Trophoblast cell (in vitro differentiated cells and primary cell): ENCODE measurements at places on chromosomes 12 and 14.
A peak's percentile ranks its signal among the peaks of the same experiment; 100 is the strongest.

DNA sequence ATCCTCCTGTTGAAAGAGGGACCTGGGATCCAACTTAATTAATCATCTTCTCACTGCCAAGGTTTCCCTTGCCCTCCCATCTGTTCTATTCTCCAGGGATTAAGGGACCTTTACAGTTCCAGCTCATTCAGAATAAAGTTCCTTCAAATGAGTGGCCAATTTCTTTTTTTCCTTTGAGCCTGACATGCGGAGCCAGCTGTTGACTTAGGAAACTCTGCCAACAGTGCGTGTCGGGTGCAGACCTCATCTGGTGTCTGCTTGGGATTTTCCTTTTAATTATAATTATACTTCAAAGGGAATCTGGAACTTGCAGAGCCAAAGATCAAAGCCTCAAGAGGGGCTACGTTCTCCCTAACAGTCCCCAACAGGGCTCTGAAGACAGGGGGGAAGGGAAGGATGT, 64.8 kb downstream of the CCDC60 start:
- H3K4me3 ChIP-seq: no peak overlapping the region
- H3K36me3 ChIP-seq: no peaks in the 10 kb centered on the region
- no peak for DNase-seq
- no peak overlapping the region for H3K27ac ChIP-seq

DNA sequence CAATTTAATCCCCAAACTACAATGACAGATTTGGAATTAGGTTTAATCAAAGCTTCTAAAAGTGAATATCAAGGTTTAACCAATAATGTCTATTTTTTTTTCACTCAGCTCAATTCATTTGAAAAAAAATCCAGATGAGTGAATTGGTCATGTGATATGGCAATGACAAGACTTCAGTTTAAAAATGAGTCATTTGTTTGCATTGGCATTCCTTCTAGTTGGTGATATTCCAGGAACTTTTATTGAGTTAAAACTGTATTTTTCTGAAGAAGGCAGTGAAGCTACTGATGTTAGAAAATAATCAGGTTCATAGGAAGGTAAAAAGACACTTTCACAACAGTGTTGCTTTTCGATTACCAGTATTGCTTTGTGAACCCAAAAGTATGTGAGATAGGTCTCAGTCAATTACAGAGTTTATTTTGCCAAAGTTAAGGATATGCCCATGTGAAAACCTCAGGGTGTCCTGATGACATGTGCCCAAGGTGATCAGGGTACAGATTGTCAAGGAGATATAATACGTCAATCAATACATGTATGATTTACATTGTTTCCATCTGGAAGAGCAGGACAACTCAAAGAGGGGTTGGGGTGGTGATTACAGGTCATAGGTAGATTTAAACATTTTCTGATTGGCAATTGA, 1214.9 kb downstream of the GALC start:
- no peaks in the 10 kb centered on the region for H3K36me3 ChIP-seq
- no peaks in the 10 kb centered on the region for H3K4me1 ChIP-seq
- no peaks in the 10 kb centered on the region for H3K27me3 ChIP-seq
- no peak overlapping the region for H3K27ac ChIP-seq
- H3K4me3 ChIP-seq: no peak overlapping the region

DNA sequence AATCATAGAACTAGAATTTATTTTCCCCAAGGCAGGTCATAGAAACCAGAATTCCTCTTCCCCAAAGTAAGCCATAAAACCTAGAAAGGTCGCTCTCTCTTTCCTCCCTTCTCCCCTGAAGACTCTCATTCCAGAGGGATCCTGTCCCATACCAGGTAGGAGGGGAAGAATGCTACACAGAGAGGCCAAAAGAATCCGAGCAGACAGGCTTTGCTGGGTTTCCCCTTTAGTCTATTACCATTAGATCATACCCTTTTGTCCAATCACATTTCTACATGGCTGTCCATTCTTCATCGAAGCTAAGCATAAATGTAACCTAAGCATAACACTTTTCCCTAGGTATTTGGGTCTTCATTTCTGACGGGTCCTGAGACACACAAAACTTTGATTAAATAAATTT, 204.5 kb downstream of the SPTSSA start:
- peaks cover 12% of the 10 kb centered on the region for H3K4me1 ChIP-seq
- DNase-seq: peak; percentile 97
- H3K36me3 ChIP-seq: no peaks in the 10 kb centered on the region
- H3K27me3 ChIP-seq: no peaks in the 10 kb centered on the region
- H3K27ac ChIP-seq: peak overlapping the region; percentile 83

- no peaks in the 10 kb centered on the region for H3K4me1 ChIP-seq
- no peaks in the 10 kb centered on the region for H3K36me3 ChIP-seq
- no peaks in the 10 kb centered on the region for H3K27me3 ChIP-seq
- H3K4me3 ChIP-seq: no peak overlapping the region
- DNase-seq: no peak
- no peak overlapping the region for H3K27ac ChIP-seq
Measured at GRCh38 chr14:26765301-26765700, 167.5 kb upstream of the NOVA1 start.

DNA sequence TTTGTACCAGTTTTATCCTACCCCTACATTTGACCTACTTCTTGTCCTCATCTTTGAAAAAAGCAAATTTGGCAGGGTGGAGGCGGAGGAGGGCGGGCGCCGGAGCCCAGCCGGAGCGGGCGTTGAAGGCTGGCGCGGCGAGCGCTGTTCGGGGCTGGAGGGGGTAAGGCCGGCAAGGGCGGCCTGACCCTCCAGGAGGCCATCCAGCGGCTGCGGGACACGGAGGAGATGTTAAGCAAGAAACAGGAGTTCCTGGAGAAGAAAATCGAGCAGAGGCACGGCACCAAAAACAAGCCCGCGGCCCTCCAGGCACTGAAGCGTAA, 27.2 kb downstream of the FBXO34 start:
- H3K4me3 ChIP-seq: no peak overlapping the region
- no peak overlapping the region for H3K27ac ChIP-seq
- no peaks in the 10 kb centered on the region for H3K4me1 ChIP-seq
- no peak for DNase-seq
- no peaks in the 10 kb centered on the region for H3K27me3 ChIP-seq

GRCh38 chr12:75481013-75481705, 604 bp downstream of the GLIPR1 start:
- H3K27ac ChIP-seq: peak overlapping the region; percentile 75
- DNase-seq: no peak
- H3K4me3 ChIP-seq: no peak overlapping the region
- H3K27me3 ChIP-seq: no peaks in the 10 kb centered on the region
- H3K4me1 ChIP-seq: peaks cover 3% of the 10 kb centered on the region

GRCh38 chr14:50116966-50117365, 594 bp upstream of the VCPKMT start:
- peaks cover 15% of the 10 kb centered on the region for H3K36me3 ChIP-seq
- no peak overlapping the region for H3K4me3 ChIP-seq
- H3K4me1 ChIP-seq: no peaks in the 10 kb centered on the region
- no peak overlapping the region for H3K27ac ChIP-seq
- DNase-seq: no peak
- no peaks in the 10 kb centered on the region for H3K27me3 ChIP-seq

GRCh38 chr12:12890543-12891079, 751 bp upstream of the GPRC5A start:
- DNase-seq: peak; percentile 97
- H3K4me1 ChIP-seq: peaks cover 18% of the 10 kb centered on the region
- no peaks in the 10 kb centered on the region for H3K36me3 ChIP-seq
- peak overlapping the region; percentile 96 for H3K27ac ChIP-seq

GRCh38 chr12:128426511-128426910, 159.5 kb downstream of the TMEM132C start:
- H3K4me1 ChIP-seq: no peaks in the 10 kb centered on the region
- no peak overlapping the region for H3K27ac ChIP-seq
- no peak overlapping the region for H3K4me3 ChIP-seq

GRCh38 chr14:94143239-94143638, 13.8 kb upstream of the IFI27L2 start:
- H3K4me1 ChIP-seq: no peaks in the 10 kb centered on the region
- no peaks in the 10 kb centered on the region for H3K27me3 ChIP-seq
- no peak overlapping the region for H3K4me3 ChIP-seq
- DNase-seq: no peak
- H3K27ac ChIP-seq: no peak overlapping the region

- no peaks in the 10 kb centered on the region for H3K36me3 ChIP-seq
- H3K4me3 ChIP-seq: no peak overlapping the region
- H3K27me3 ChIP-seq: no peaks in the 10 kb centered on the region
- no peak overlapping the region for H3K27ac ChIP-seq
- peaks cover 4% of the 10 kb centered on the region for H3K4me1 ChIP-seq
Measured at GRCh38 chr12:124884587-124885438, 21.1 kb upstream of the SCARB1 start.

- no peaks in the 10 kb centered on the region for H3K27me3 ChIP-seq
- DNase-seq: no peak
- peaks cover 25% of the 10 kb centered on the region for H3K4me1 ChIP-seq
- no peak overlapping the region for H3K4me3 ChIP-seq
- no peaks in the 10 kb centered on the region for H3K36me3 ChIP-seq
- no peak overlapping the region for H3K27ac ChIP-seq
Measured at GRCh38 chr14:64201296-64201695, 92.9 kb downstream of the ESR2 start.
